Kasumi-1 (cell line): ENCODE measurements at places on chromosomes 11 and 22.

- no peak for DNase-seq
Measured at GRCh38 chr22:44574640-44575380, 76.8 kb upstream of the RTL6 start.

DNA sequence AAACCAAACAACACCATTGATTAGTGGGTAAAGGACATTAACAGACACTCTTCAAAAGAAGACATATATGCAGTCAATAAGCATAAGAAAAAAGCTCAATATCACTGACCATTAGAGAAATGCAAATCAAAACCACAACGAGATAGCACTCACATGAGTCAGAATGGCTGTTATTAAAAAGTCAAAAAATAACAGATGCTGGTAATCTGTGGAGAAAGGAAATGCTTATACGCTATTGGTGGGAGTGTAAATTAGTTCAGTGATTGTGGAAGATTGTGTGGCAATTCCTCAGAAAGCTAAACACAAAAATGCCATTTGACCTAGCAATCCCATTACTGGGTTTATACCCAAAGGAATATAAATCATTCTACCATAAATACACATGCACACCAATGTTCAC lies 182.6 kb downstream of the TRPC6 start:
- DNase-seq: no peak

DNA sequence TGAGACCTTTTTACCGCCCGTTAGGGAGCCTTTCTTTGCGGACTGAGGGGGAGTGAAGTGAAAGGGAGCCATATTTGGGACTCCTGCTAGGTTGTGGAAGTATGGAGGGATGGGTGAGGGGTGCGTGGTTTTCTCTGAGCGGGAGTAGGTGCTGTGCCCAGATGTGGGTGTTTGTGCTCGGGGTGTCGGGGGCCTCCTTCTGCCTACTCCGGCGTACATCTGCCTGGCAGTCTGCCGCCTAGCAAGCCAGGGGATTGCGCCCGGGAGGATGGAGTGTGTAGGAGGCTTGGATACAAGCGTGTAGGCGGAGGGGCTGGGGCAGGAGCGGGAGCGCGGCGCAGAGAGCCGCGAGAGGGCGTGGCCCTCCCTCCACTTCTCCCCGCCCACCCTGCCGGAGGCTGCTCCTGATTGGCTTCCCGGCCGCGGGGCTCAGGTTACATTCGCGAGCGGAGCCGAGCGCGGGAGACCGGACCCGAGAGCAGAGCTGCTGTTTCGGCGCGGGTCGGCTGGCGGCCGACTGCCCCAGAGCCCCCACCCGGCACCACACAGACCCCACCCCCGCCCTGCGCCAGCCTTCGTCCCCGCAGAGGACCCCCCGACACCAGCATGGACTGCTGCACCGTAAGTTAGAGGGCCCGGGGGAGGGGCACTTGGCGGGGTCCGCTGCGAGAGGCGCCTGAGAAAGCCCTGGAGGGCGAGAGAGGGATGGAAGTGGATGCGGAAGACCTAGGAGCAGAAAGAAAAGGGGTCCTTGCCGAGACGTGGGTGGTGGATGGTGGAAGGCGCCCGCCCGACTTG lies at the start of gene NRGN:
Gene NRGN, plus strand, starts transcription at position 464 of the 798 bp plus-strand sequence. Its CDS starts 143 bp downstream, at position 607.
- DNase-seq: peak; percentile 92

- DNase-seq: no peak
Measured at GRCh38 chr11:96126917-96127595, 203.1 kb upstream of the MTMR2 start.

GRCh38 chr11:8383627-8384026 lies 119.9 kb upstream of the LMO1 start:
- DNase-seq: no peak

DNA sequence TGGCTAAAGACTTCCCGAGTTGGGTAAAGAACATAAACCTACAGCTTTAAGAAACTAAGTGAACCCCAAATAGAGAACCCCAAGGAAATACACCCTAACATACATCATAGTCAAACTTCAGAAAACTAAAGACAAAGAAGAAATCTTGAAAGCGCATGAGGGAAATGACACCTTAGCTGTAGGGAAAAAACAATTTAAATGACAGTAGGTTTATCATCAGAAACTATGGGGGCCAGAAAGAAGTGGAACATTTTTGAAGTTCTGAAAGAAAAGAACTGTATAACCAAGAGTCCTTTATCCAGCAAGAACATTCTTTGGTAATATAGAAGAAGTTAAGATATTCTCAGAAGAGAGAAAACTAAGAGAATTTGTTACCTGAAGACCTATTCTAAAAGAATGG lies 15.5 kb upstream of the OR2AT4 start:
- no peak for DNase-seq
